ENCODE measurements at places on chromosomes 12 and 14.

- DNase-seq: no peak
Observed at GRCh38 chr14:30991408-30991807, 34.0 kb upstream of the AP4S1 start.

DNA sequence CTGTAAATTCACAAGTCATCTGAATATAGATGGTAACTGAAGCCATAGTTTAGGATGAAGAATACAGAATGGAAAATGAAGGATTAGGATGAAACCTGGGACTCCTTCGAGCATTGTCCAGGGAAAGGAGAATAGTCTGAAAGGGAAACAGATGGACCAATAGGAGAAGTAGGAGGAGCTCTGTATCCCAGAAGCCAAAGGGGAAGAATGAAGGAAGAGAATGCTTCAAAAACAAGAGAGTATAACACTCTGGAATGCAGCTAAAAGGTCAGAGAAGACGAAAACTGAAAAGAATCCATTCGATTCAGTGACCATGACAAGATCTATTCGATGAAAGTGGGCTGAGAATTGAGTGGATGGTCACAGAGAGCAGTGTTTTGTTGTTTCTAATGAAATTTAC lies 1.0 kb downstream of the GMFB start:
- no peak for DNase-seq

DNA sequence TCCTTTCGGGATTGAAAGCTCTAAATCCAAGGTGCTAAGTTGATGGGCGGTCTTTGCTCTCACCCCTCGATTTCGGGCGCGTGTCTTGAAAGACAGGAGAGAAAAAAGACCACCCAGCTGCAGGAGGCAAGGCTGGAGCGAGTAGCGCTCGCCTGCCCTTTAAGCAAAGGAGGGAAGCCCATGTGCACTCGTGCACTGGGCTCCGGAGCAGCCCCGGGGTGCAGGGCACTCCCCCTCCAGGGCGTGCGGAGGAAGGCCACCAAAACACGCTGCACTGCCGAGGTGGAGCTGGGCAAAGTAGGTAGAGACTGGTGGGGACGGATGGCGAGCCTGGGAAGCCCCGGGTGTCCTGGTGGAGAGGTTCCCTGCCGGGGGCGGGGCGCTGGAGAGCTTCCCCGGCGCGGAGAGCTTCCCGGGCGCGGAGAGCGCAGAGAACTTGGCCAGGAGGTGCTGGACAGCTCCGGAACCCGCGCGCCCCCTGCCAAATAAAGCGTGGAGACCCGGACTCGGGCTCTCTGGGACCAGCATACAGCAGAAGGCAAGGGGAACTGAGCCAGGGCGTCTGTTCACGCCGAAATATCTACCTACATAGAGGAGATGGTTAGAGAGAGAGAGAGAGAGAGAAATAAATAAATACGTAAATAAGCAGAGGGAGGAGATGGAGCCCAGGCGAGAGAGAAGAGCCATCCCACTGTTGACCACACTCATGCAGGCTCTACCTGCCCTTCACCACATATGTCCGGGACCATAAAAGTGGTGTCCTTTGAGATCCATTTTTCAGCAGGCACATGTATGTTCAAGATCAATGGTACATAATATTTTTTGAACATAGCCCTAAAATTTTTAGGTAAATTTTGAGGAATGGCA lies 662 bp upstream of the NELL2 start:
- peak; percentile 98 for DNase-seq

DNA sequence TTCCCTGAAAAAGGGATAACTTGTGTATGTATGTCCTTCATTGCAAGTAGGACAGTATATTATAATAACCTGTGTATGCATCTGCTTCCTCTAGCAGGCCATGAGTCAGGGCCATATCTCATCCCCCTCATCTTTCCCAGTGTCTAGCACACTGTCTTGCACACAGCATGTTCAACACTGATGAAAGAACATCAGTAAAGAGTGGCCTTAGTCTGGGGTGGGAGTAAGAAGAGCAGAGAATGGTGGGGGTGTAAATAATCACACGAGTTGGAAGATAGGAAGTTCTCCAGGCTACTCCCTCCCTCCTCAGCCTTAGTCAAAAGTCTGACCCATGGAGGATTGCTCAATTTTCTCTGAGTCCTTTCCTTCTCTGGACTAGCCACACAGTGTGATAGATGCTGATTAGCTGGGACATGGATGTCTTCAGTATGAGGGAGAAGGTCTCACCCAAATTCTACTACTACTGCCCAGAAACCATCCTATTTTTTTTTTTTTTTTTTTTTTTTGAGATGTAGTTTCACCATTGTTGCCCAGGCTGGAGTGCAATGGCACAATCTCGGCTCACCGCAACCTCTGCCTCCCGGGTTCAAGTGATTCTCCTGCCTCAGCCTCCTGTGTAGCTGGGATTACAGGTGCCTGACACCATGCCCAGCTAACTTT lies 14.6 kb upstream of the SP1 start:
- DNase-seq: no peak

DNA sequence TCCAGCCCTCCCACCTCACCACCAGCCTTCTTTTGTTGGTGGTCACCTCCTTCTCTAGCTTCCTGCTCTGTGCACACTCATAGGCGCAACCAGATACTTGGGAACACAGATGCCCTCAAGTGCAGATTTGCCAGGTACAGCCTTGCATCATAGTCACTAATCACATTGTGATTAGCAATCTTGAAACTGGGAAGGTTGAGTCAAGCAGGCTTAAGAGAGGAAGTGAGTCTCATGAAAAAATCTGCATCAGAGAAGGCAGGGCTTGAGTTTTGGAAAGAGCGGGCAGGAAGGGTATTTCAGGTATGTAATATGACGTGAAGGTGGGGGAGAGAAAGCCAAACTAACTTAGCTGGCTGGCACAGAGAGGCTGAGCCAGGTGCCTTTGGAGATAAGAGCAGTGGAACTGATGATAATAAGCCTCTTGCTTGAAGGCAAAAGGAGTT lies 2.7 kb upstream of the RABGGTA start:
- no peak for DNase-seq

GRCh38 chr12:52672321-52672933 lies 7.8 kb downstream of the KRT1 start:
- DNase-seq: no peak

- DNase-seq: no peak
Observed at GRCh38 chr12:60059180-60059579, 463.4 kb downstream of the SLC16A7 start.

DNA sequence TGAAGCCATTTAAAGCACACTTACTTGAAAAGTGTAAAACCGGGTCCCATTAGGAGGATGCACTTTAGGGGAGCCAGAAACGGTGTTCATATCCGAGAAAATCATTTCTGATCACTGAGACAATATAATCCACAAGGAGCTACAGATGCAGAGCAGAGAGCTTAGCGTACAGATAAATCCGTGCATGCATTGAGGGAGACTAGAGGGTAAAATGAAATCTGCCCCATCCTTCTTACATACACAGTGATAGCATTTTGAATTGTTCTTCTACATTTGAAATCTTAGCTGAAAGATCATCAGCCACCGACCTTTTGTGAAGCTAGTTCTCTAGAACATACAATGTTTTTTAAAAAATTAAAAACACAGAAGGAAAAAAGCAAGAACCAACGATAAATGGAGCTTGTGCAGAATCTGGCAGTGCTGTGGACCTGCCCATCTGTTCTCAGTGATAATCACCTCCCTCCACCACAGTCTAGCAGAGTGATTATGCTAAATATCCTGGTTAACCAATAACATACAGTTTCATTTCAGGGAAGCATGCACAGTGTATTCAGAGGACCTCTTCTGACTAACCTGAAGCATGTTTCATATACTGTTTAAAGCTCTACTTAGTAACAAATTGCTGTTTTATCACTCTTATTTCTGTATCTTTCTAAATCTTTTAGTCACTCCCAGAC lies 161.1 kb downstream of the PPFIA2 start:
- DNase-seq: no peak

DNA sequence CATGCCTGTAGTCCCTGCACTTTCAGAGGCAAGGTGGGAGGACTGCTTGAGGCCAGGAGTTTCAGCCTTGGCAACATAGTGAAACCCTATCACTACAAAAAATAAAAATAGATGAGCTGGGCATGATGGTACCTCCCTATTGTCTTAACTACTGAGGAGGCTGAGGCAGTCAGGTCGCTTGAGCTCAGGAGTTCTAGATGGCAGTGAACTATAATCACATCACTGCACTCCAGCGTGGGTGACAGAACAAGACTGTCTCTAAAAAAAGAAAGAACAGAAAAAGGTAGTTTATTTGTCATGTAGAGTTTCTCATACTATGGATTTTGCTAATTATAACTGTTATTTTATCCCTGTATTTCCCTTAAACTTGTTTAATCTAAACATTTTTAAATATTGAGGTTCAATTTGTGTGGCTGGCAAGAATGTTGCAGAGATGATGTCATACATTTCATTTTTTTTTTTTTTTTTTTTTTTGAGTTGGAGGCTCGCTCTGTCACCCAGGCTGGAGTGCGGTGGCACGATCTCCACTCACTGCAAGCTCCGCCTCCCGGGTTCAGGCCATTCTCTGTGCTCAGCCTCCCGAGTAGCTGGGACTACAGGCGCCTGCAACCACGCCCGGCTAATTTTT lies 39.7 kb upstream of the ATF7IP start:
- DNase-seq: no peak

GRCh38 chr12:57604992-57605810 lies 577 bp downstream of the DTX3 start:
- DNase-seq: no peak

DNA sequence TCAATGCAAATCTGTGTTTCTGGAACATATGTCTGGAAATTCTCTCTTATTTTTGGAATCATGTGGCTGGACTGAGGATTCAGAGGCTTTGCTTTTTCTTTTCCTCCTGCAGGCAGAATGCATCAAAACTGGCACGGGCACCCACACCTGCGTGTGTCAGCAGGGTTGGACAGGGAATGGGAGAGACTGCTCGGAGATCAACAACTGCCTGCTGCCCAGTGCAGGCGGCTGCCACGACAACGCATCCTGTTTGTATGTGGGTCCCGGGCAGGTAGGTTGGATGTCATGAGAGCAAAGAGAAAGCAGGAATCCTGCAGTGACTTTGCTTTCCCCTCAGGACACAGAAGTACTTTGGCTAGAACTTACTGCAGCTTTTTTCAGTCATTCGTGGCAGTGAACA lies 90.3 kb downstream of the STAB2 start:
- DNase-seq: no peak

DNA sequence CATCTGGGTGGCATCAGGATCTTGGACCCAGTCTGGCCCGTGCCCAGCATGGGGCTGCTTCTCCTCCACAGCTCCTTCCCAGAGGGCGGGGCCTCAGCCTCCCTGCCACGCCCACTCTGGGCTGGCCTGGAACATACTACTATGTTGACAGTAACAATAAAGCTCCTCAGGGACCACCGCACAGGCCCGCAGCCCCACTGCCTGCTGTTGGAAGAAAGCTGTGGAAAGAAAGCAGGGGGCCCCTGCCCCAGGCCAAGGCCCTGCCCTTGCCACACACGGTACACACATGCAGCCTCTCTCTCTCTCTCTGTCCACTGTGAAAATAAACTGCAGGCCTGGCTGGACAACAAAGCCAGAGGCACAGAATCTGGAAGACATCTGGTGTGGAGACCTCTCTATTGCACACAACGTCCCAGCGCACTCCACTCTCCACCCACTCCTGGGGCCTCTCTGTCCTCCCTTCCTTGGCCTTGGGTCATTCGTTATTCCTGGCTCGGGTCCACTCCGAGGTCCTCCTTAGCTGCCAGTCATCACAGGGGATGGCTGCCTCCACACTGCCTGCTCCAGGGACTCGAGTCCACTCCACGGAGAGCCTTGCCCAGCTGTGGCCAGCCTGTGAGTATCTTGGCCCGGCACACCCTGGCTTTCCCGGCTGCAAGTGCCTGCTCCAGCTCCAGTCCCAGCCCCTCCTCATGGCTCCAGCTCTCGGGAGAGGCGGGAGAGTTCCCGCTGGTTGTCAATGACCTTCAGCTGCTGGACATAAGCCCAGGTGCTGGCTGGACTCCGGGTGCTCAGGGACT lies 11.8 kb upstream of the ENDOU start:
- DNase-seq: no peak

DNA sequence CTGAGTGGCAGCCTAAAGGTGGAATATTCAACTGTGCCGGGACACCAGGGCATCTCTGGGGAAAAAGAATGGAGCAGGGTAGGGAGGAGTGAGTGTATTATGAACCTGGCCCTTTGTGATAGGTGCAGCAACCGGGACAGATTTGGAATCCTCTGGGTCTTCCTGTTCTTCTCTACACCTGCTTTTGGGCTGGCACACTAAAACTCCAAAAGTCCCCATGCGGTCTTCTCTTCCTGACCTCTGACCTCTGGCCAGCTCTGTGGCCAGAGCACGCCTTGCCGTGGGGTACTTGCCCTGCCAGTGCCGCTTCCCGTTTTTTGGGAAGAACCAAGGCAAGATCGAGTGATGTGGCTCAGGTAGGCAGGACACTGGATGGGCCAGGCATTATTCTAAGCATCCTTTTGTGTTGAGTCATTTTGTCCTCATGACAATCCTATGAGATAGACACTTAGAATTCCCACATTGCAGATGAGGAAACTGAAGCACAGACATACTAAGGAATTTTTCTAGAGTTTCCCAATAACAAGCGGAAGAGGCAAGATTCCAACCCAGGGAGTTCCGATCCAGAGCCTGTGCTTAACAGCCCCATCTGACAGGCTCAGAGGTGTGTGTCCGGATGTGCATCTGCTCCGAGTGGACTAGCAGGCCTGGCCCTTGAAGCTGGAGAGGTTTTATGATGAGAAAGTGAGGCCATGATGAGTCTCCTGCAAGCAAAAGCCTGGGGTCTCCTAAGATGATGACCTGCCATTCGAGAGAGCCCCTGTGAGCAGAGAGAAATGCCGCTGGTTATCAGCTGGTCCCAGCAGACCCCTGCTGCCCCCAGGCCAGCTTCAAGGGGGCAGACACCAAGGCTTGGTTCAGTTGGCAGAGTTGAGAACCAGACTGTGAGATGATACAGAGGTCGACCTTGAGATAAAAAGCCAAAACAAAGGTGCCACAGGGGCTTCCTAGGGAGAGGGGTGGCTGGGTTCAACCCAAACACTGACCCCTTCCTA lies 67.9 kb upstream of the ESRRB start:
- DNase-seq: no peak

DNA sequence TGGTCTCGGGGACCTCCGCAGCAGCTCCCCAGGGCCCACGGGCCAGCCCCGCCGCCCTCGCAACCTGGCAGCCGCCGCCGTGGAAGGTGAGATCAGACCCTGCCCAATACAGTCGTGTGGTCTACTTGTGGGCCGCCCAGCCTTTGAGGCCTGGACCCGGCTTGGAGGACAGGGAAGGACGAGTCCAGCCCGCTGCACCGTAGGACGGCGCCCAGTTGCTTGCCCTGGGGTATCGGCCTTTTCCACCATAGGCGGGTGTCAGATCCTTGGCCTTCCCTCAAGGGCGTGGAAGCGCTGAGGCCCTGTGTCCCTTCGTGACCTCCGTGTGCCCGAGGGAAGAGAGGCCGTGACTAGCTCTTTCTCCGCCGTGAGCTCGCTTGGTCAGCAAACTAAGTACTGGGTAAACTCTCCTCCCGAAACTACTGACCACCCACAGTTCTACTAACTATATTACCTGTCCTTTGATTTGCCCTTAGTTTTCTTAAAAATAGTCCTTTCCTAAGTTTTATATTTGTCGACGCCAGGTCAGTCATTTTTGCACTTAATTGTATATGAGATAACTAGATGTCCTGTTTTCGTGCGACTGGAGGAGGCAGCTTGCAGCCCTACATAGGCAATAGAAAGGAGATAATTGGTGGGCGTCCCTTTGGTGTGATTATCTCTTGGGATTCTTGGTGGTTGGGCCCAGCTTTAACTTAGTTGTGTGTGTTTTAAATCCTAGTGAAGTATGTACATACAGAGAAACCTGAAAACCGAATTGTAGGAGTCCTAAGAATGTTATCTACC lies 757 bp downstream of the SLC25A3 start:
- no peak for DNase-seq
